ENCODE measurements at places on chromosomes 12 and 14. TPM values are rescaled to one million over a fixed set of nuclear protein-coding genes. Genes with fewer than 3 reads are reported as not detected.
A peak's percentile ranks its signal among the peaks of the same experiment; 100 is the strongest.

RAD51B gene
- total RNA-seq: 14.3 TPM

DHRS7 gene
- 71.4 TPM for total RNA-seq

TOMM20L gene
- total RNA-seq: not detected

DEPDC4 gene
- total RNA-seq: 0.20 TPM

WSCD2 gene
- total RNA-seq: not detected

TMEM253 gene
- not detected for total RNA-seq

BTBD7 gene
- 32.6 TPM for total RNA-seq

PPHLN1 gene
- total RNA-seq: 75.6 TPM

- no peak for DNase-seq
Observed at GRCh38 chr12:132720606-132721345, 10.1 kb downstream of the PGAM5 start.

GRCh38 chr12:62934239-62934798 is 631 bp downstream of the PPM1H start:
- no peak for DNase-seq

GRCh38 chr12:77575376-77575919 is 255.2 kb upstream of the NAV3 start:
- no peak for DNase-seq

DNA sequence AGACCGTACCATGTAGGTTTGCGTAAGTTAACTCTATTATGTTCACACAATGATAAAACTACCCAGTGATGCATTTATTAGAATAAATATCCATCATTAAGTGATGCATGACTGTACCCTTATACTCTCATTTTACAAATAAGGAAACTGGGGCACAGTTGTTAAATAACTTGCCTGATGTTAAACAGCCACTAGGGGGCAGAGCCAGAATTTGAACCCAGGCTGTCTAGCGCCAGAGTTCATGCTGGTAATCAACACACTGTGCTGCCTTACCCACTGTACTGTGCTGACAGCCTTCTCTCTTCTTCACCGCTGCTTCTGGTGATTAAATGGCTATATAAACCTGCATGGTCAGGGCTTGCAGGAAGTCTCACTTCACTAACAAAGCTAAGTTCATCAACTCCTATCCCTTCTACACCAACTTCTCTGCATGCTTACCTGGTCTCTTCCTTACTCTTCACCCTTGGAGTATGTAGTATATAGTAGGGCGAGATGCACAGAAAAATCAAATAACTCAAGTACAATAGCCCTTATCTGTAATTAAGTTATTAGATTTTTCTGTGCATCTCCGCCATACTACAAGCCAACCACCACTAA is 43.6 kb upstream of the APPL2 start:
- DNase-seq: peak; percentile 13

- DNase-seq: no peak
Observed at GRCh38 chr12:126667339-126667738, 1599.6 kb upstream of the TMEM132C start.

DNA sequence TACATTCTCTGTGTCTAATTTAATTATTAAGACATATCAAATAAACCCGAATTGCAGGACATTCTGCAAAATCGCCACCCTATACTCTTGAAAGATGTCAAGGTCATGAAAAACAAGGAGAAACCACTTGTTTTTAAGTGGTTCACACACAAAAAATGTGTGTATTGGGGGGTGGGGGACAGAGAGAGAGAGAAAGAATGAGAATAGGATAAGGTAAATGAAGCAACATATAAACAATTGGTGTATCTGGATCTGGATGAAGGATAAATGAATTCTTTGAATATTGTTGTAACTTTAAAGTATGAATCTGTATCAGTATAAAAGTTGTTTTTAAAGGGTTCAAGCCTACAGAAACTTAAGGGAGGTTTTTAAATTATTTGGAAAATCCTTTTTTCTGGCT is 72.1 kb downstream of the ARID2 start:
- no peak for DNase-seq

- no peak for DNase-seq
Observed at GRCh38 chr14:88668448-88669116, 105.7 kb downstream of the ZC3H14 start.

All from pulmonary artery endothelial cell (primary cell).